ENCODE measurements at places on chromosomes 3 and 15. TPM values are rescaled to one million over a fixed set of nuclear protein-coding genes. Genes with fewer than 3 reads are reported as not detected.

IVD gene
- 84.4 TPM for total RNA-seq

DNA sequence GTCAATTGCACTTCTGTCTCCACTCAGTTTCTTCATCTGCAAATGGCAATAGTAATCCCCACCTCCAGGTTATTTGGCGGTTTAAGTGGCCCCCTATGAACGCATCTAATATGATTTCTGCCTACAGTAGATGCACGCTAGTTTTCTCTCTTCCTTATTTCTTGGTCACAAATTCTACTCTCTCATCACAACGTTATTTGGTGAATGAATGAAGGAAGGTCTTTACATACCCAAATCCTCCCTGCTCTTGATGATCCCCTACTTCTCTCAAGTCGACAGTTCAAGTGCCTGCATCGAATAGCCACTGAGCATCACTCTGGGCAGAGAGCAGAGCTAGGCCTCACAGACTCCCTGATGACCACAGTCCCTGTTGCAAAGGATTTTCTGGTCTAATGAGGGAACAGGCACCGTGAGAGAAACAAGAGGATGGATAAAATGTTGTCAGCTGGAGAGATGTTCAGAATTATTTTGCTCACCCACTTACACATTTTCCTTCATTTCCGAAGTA lies 181.2 kb upstream of the SMAD3 start:
- no peak for DNase-seq

- DNase-seq: no peak
Measured at GRCh38 chr3:185215873-185216606, 37.8 kb downstream of the EHHADH start.

- no peak for DNase-seq
Measured at GRCh38 chr3:196554205-196554604, 14.1 kb downstream of the WDR53 start.

GRCh38 chr15:100890051-100890720 lies 10.6 kb downstream of the ALDH1A3 start:
- no peak for DNase-seq

- no peak for DNase-seq
Measured at GRCh38 chr3:133375403-133375745, 24.5 kb upstream of the BFSP2 start.

DNA sequence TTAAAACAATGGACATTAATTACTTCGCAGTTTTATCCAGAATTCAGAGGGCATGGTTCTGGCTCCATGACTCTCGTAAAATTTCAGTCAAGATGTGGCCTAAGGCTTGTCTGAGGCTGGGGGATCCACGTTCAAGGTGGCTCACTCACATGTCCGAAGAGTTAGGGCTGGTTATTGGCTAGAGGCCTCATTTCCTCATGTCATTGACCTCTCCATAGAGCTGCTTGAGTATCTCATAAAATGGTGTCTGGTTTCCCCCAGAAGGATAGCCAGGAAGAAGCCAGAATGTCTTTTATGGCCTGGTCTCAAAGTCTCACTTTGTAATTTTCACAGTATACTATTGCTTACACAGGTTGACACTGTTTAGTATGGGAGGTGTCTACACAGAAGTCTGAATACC lies 67.3 kb upstream of the DCBLD2 start:
- DNase-seq: no peak

FANCD2 gene
- 3.0 TPM for total RNA-seq

COPS2 gene
- total RNA-seq: 59.1 TPM

DNA sequence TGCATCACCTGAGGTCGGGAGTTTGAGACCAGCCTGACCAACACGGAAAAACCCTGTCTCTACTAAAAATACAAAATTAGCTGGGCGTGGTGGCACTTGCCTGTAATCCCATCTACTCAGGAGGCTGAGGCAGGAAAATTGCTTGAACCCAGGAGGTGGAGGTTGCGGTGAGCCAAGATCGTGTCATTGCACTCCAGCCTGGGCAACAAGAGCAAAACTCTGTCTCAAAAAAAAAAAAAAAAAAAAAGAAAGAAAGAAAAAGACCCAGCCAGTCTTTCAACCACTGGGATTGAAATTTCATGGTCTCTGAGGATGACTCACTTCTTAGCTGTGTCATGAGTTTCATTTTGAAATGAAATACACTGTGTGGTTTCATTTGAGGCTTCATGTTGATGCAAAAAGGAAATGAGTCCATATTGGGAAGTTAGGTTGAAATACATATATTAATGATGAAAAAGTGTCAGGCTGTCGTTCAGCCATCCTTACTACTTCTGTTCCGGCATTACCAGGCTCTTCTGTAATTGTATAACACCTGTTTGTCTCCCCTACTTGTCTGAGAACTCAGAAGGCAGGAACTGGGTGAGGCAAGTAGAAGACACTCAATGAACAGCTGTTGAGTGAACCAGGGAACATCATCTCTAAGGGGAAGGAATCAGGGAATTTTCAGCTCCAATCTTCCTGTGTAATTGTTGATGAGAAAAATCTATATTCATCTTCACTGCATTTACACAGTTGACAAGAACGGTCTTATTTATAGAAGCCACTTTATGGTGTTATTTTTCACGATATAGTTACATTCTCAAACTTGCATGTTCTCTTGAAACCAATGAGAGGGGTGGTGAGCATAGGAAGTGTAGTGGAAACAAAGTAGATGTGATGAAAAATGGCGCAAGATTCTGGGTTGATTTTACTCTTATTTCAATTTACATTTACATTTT lies 87.4 kb downstream of the NFKBIZ start:
- no peak for DNase-seq

DNA sequence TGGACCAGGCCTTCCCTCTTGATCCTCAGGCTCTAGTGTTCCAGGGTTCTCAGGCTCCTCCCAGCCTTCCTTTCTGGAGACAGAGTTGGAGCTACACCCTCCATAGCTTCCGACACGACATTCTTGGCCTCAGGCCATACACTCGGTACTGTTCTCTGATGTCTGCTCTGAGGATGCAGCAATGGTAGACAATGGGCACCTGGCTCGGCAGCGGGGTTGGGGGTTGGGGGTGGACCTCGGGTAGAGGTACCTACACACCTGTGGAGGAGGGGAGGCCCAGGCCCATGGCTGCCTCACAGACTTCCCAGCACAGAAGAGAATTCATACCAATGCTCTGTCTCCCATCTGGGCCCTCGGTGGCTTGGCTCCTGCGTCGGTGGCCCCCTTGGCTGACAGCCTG lies 21.4 kb downstream of the CCDC13 start:
- DNase-seq: no peak

DNA sequence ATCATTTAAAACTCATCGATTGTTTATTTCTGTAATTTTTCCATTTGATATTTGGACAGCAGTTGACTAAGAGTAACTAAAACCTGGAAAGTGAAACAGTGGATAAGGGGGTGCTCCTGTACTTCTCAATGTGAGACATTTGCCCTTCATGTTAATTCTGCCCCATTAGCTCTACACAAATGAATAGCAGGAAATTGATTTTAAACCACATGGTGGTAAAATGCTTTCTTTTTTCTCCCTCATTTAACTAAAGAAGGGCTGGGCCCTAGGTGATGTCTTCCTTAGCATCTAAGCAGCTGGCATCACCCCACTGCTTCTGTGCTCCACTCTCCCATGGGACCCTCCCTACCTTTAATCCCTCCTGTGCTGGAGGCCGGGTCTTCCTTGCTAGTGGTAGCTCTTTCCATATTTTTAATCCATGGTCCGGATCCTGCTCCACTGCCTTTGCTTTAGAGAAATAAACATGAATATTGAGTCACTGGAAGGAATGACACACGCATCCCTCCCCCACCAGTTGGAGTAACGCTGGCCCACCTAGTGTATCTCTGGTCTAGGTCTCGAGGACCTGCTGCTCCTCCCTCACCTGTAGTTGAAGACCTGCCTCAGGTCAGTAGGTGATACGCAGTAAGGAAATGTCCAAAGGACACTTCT lies 30.2 kb upstream of the LAMP3 start:
- DNase-seq: no peak

DNA sequence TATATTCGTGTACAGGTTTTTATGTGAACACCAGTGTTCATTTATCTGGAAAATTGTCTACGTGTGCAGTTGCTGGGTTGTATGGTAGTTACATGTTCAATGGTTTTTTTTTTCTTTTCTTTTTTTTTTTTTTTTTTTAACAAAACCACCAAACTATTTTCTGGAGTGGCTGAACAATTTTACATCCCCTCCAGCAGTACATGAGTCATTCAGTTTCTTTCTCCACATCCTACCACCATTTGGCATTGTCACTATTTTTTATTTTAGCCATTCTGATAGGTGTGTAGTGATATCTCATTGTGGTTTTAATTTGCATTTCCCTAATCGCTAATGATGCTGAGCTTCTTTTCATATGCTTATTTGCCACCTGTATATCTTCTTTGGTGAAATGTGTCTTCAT lies 256.3 kb upstream of the EOMES start:
- DNase-seq: no peak

DNA sequence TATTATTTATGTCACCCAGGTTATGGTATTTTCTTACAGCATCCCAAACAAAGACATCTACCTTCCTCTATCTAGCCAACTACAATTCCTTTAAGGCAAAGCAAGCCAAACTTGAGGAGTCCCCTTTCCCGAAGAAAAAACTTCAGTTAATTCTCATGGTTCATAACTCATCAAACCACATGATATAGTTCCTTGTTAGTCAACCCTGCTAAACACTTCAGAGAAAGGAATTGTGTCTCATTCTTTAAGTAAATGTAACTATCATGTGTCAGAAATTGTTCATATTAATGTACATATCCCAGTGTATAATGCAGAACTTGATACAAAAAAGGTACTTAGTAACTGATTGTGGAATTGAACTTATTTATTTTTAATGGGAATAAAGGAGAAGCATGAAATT lies 44.4 kb downstream of the ST3GAL6 start:
- no peak for DNase-seq

- DNase-seq: no peak
Measured at GRCh38 chr15:32778391-32779176, 60.8 kb downstream of the GREM1 start.

DNA sequence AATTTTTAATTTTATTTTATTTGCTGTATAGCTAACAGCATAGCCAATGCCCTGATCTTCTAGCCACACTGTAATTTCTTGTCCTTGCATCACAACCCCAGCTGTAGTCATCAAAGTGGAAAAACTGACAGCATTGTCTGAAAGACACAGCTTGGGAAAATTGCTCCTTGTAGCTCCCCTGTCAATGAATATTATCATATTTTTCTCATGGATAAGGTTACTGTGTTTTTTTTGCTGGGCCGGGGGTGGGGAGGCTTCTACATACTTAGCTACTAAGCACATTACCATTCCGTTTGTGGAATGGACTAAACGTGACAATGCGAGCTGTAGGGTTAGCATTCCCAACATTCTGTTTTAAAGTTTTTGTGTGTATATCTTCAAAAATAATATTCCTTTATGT lies 381.3 kb downstream of the TIGIT start:
- DNase-seq: no peak
